Left lung (tissue), 14 donors: ENCODE measurements at places on chromosomes 12 and 14. TPM values are rescaled to one million over a fixed set of nuclear protein-coding genes. Genes with fewer than 3 reads are reported as not detected.

Gene GPR84
- total RNA-seq: 0.99 TPM

Gene AMN
- 23.2 TPM for total RNA-seq

Gene AMHR2
- not detected for total RNA-seq

Gene AMIGO2
- 15.4 TPM for total RNA-seq

Gene TESPA1
- total RNA-seq: 3.2 TPM
